ENCODE measurements at places on chromosomes 6 and 20.

- DNase-seq = no peak
Observed at GRCh38 chr6:89566930-89567629, 71.5 kb downstream of the LYRM2 start.

DNA sequence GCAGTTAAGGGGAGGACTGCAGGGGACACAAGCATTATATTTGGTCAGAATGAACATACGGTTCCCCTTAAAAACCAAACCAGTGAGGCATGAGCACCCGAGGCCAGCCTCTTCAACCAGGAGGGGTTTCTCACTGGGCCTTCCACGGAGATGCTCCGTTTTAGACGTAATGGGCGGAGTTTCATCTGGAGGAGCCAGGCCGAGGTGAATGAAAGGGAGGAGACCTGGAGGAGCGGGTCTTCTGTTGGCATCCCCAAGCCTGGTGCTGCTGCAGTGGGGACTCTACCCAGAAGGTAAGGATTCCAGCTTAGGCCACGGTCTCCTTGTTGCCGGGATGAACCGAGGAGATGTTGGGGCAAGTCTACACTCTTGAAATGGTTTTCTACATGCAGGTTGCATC lies 47.4 kb downstream of the ADNP start:
- DNase-seq = no peak

DNA sequence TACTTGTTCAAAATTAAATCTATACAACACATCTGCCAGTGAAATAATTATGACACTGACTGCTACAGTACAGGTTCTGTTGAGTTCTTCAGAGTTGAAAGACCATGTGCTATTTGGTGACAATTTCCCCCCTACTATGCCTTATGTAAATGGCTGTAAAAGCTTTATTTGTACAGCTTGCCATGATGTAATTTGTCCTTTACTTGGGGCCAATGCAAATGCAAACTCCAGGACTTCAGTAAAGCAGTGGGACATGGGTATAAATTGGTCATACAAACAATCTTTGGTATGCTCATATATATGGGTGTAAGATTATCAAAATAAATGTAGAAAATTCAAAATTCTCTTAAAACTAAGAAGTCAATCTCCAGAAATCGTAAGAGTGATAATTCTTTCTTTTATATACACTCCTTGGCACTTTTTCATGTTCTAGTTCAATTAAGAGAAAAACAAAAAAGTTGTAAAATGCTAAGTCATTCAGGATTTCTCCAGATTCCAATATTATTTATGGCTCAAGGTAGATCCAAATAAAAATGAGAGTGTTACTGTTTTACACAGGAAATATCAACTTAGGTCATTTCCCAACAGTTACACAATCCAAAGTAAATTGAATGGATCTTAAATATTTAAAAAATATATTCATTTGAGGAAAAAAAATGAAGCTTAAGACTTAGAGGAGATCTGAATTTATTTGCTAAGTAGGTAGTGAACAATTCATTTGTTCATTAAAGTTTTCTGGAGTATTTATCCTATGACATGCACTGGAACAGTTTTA lies 1310.5 kb upstream of the CITED2 start:
- no peak for DNase-seq

DNA sequence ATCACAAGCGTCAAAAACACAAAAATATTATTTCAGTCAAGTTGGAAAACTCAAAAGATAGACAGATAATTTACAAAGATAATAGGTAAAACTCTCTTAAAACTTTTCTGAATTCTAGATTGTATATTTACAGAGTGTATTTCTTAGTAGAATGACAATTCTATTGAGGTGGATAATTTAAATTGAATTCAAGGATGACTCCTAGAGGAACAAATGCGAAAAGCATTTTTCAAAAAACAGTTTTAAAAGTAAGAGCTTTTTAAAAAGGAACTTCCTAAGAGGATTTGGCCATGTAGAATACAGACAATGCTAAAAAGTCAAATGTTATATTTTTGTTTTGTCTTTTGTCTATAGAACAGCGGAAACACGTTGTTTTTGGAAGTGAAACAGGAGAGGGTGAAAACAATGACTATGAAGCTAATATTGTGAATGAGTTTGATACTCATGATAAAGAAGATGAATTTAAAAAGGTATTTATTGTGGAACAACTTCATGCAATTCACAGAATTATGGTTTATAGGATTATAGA lies 90.1 kb downstream of the DNAH8 start:
- DNase-seq = no peak

DNA sequence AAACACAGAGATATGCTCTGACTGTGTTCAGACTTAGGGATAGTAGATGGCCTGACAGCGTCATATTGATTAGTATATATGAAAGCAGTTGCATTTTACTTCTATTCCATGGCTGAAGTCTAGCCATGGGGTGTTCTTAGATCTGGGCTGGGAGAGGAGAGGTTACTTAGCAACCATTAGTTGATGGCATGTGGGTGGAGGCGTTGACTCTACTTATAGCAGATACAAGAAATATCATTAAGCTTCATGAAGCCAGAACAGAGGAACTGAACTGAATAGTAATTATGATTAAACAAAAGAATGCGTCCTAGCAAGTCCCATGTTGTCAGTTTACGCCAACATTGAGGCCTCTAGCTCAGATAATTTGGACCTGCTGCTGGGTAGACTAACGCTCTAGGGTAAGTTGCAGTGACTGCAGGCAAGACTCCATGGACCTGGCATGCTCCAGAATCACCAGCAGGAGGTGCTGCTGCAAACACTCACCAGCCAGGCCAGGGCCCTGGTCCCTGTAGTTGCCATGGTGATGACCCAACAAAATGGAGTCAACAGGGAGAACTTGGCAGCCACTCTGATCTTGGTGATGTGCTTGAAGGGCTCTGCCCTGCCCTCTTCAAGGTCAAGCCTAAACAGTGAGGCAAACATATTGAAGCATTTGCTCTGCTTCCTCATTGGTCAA lies 477.3 kb downstream of the PREX1 start:
- DNase-seq = no peak

- DNase-seq = no peak
Observed at GRCh38 chr20:52668626-52669025, 303.5 kb upstream of the TSHZ2 start.

DNA sequence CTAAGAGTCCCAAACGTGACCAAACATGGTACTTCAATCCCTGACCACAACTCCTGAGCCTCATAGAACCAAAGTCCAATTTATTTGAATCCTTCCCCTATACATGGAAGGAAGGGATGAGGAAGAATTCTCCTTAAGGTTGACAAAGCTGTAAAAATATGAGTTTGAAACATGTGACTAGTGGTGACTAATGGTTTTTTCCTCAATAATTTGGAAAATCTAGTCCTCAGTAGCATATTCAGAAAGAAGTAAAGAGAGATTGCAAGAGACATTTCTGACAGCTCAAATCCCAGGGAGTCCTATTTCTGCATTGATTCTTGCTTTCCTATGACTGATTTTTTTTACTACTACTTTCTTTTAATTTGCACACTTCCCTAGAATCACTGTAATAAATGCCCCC lies 443.7 kb downstream of the FRK start:
- no peak for DNase-seq

- DNase-seq = no peak
Observed at GRCh38 chr20:19407196-19407595, 194.8 kb downstream of the SLC24A3 start.

DNA sequence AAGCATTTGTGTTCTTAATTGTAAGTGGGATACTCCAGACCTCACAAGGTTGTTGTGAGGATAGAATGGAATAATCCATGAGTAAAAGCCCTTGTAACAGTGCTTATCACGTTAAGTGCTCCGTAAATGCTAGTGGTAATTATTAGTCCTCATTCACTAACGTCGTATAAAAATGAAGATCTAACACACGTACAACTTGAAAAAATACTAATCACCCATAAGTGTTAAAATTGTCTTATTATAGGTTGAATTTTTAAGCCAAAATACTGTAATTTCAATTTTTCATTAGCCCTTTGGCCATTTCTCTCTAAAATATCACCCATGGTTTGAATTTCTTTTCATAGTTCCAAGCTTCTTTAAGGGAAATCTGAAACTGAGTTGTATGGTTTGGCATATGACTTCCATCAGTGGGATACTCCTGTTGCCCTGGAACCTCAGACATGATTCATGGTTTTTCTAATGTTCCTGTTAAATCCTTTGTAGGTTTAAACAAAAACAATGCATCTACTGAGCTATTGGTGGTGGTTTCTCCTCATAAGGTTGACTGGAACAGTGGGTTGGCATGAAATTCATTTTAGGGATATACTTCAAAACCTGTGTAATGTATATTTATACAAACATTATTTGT lies 19.1 kb downstream of the XRN2 start:
- no peak for DNase-seq
